ENCODE measurements at places on chromosomes 6 and 20.

DNA sequence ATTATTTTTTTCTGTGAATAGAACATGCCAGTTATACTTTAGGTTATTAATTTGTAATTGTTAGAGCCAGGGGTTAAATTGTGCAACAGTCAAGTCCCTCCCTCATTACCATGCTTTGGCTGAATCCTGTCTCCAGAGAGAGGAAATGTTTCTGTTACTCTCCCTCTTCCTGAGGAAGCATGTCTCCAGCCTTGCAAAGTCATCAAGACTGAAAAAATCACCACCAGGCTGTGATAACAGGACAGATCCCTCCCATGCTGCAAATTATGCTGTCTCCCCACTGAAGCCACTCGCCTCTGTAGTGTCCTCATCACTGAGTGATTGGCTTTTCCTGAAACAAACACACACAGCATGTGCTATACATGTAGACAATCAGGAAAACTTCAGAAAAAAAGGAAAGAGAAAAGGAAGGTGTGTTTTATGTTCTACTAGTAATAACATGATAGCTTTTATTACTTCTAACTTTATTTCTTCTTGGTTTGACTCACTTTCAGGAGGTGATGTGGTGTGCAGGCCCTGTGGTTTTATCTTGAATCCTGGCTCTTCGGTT lies 290.0 kb upstream of the JAG1 start:
- DNase-seq, result no peak

DNA sequence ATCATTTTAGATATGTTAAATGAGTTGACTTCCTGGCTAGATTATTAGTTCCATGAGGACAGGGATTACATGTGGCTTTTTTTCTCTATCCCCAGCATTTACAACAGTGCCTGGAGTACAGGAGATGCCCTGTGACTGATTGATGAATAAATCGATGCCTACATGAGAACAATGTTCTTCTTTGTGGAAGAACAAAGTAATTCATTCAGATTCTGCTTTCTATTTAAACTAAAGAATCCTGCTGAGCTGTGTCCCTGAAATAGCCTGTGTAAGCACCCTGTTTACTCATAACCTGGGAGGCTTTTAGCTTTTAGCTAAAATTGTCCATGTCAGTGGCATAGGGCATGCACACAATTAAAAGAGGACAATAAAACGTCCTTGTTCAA lies 125.1 kb upstream of the BTBD3 start:
- DNase-seq, result no peak

- no peak for DNase-seq
Observed at GRCh38 chr6:3825851-3826581, 23.2 kb upstream of the FAM50B start.

GRCh38 chr6:3277251-3277650 lies 18.5 kb downstream of the PSMG4 start:
- DNase-seq, result no peak

DNA sequence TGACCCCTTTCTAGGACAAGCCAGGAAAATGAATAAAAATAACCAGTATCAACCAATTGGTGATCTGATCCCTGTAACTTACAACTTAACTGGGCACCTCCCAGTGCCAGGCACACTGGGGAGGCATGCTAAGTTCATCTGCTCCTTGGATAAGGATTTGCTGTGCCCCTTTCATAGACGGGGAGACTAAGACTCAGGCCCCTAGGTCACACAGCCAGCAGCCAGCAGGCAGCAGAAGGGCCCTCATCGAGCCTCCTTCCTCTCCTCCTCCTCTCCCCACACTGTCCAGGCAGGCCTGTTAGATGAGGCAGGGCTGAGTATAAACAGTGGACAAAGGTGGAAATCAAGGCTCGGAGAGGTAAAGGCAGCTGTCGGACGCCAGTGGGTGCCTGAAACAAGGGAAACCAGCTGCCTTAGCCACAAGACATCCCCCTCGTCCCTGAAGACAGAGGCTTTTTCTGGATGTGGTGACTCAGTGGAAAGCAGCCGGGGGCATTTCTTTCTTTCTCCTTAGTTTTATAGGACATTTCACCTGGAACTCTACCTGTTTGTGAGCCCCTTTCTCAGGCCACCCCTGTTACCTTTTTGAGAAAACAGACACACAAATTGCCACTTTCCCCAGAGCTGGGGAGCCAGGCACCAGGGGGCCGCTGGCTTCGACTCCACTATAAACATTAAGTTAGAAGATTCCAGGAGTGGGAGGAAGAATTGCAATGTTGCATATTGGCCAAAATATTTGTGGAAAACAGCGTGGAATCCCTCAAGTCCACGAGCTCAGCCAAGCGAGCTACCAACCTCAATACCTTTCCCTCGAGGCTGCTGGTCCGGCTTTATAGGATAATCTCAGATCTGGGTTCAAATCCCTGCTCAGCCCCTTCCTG lies 166.0 kb downstream of the PREX1 start:
- no peak for DNase-seq

- no peak for DNase-seq
Observed at GRCh38 chr20:278181-278580, 12.4 kb downstream of the C20orf96 start.

DNA sequence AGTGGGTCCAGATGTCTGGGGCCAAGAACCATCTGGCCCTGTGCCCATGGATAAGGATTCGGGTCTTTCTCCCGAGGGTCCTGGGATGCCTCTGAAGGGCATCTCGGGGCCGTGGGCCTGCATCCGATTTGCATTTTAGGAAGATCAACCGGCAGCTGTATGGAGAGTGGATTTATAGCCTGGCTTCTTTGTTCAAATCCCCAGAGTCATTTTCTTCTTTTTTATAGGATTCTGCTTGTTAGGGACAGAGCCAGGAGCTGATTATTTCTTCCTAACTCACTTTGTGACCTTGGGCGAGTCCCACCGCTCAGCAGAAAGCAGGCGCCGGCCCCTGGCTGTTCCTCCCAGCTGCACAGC lies 52.9 kb upstream of the APCDD1L start:
- DNase-seq, result no peak

DNA sequence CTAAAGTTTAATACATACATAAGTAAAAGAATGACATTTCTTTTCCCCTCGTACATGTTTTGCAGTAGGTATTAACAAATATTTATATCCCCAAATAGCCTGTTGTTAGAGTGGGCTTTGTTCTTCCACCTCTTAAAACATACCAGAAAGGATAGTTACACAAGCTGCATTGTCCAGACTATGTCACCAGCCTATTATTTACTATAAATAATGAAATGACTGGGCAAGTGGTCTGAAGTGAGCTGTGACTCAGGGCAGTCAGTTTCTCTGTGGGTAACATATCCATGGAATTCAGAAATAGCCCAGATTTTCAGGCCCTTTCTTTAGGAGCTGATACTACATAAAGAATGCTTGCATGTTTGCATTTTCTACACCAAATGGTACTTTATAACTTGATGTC lies 60.1 kb downstream of the FUT9 start:
- DNase-seq, result no peak

- DNase-seq, result no peak
Observed at GRCh38 chr20:61888101-61888865, 177.4 kb downstream of the TAF4 start.

DNA sequence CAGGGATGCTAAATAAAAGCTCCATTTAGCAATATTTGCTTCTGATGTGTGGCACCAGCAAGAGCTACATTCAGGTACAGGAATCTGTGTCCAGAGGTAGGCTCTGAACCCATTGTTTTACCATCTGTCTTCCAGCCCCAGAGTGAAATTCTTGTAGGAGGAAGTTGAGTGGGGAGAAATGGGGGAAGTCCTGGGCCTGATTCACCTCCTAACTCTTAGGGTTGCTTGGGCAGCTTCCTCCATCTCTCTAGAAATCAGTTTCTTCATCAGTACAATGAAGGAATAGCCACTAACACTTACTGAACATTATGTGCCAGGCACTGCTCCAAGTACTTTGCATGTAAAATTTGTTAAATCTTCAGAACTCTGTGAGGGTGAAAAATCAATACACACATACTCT lies 35.1 kb upstream of the TSPYL1 start:
- DNase-seq, result no peak

DNA sequence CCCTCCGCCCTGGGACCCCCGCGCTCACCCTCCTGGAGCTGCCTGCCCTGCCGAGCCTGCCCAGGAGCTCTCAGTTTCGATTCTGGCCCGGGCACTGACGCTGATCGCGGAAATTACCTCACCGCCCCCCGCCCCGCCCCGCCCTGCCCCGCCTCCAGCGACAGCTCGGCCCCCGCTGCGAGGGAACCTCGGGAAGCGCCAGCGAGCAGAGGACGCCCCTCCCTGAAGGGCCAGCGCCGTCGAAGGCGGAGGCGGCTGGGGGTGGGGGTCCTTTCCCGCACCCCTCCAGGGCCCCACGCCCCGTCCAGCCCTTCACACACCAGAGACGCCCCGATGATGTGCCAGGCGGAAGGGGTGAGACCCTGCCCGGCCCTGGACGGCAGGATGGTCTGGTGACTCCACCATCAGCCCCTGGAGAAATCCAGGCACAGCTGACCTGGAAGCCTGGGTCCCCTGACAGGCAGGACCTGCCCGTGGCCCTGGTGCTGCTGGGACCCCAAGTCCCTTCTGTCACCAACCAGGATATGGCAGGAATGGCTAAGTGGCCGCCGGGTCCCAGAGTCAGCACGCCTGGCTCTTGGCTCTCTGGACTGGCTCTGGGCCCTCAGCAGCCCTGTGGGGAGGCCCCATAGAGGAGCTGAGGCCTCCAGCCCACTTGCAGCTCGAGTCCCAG lies at the start of gene HELZ2:
HELZ2 (minus strand) TSS at position 84 of the 673 bp plus-strand sequence. CDS start 1,854 bp downstream, outside the sequence.
- DNase-seq, result peak; percentile 29

DNA sequence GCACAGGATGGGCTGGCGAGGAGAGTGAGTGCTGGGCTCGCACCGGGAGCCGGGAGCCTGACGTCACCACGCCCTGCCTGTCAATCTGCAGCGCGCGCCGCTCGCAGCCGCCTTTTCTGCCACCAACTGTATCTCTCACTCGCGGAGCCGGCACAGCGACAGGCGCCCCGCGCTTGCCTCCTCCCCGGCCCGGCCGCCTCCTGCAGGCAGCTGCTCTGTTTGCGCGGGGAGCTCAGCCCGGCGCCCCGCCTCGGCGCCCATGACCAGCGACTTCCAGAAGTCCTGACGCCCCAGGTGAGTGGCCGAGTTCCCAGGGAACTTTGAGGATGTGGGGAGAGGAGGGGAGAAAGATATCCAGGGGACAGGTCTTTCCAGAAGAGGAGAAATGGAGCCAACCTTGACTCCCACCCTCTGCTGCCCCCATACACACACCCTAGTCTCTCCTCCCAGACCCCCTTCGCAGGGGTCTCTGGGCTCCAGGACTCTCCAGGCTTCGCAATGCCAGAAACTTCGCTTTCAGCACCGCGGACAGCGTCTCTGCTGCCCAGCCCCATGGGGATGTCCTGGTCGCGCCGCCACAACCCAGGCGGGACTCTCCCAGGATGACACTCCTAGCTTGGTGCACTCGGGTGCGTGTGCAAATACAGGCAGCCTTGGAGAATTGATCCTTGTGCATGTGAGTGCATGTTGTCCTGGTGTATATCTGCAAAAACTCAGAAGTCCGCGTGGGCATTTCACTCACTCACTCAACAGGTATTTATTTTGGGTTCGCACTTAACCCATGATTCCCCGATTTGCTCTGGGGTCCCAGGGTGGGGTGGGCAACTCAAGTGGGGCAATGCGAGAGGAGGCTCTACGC lies at the start of gene GPR6:
GPR6 (plus strand) TSS at position 138 of the 859 bp plus-strand sequence. CDS start 802 bp downstream, outside the sequence.
- peak; percentile 89 for DNase-seq

- DNase-seq, result no peak
Observed at GRCh38 chr20:32474009-32474716, 111.0 kb downstream of the NOL4L start.

- DNase-seq, result no peak
Observed at GRCh38 chr6:82035526-82035925, 212.0 kb downstream of the IBTK start.

DNA sequence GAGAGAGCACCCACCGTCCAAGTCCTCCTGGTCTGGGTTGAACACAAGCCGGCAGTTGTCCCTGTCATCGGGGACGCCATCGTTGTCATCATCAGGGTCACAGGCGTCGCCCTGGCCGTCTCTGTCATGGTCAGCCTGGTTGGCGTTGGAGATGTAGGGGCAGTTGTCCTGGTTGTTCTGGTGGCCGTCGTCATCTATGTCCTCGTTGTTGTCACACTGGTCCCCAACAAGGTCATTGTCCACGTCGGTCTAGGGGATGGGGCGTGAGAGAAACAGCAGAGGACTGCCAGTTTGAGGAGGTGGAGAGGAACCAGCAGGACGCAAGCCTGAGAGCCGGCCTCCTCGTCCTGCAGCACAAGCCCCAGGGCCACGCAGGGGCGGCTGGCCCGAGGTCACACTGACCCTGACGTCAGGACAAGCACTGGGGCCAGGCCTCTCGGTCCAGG lies 28.5 kb downstream of the THBS2 start:
- DNase-seq, result no peak

DNA sequence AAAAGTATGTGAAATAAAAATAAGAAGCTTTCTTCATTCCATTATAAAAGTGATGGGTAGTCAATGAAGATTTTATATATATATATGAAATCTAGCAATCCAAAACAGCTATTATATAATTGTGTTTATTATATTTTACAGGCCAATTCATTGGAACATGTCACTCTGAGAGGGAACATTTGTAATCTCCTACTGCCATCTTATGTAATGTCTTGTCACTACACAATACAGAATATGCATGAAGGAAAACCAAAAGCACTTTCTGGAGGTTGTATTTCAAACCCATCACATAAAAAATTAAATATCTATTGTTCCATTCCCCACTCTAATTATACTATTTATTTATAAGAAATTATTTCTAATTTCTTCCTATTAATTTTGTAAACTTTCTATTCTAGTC lies 31.5 kb upstream of the IRAK1BP1 start:
- no peak for DNase-seq
